Activated CD4-positive, alpha-beta memory T cell treated with anti-CD3 and anti-CD28 coated beads, Interleukin-2, amount 10 ng/mL, durations not matched to agents 7 days and 5 days (primary cell): ENCODE measurements at places on chromosomes 1 and 21.

- no peak overlapping the region for H3K27ac ChIP-seq
- no peaks in the 10 kb centered on the region for H3K27me3 ChIP-seq
- H3K4me3 ChIP-seq: no peak overlapping the region
- no peaks in the 10 kb centered on the region for H3K4me1 ChIP-seq
- no peak for DNase-seq
These were observed 43.0 kb upstream of the RAP1A start for GRCh38 chr1:111576547-111576946.

- DNase-seq: no peak
- H3K4me1 ChIP-seq: no peaks in the 10 kb centered on the region
- H3K36me3 ChIP-seq: no peaks in the 10 kb centered on the region
- peaks cover 5% of the 10 kb centered on the region for H3K27me3 ChIP-seq
These were observed 2.7 kb downstream of the LCE1F start for GRCh38 chr1:152777510-152778137.

DNA sequence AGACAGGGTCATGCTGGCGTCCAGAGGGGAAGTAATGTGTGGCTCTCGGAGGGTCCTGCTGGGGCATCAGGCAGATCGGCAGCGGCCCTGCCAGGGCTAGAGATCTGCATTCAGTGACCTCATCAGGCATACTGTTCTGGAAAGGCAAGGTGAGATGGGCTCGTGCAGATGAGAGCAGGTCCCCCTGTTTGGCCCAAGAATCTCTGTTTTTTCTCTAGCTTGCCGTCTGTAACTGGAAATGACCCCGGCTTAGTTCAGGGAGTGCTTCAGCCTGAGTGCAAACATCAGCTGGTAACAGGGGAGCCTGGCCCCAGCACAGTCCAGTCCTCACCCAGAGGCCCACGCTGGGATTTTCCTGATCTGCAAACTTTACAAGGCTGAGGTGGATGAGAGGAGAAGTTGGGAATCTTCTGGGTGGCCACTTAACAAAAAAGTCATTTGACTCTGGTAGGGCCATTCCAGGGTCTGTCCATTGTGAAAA lies 2.1 kb downstream of the FAM163A start:
- H3K4me3 ChIP-seq: no peak overlapping the region
- H3K27me3 ChIP-seq: peaks cover 68% of the 10 kb centered on the region
- H3K27ac ChIP-seq: no peak overlapping the region
- peaks cover 7% of the 10 kb centered on the region for H3K4me1 ChIP-seq
- H3K36me3 ChIP-seq: no peaks in the 10 kb centered on the region

DNA sequence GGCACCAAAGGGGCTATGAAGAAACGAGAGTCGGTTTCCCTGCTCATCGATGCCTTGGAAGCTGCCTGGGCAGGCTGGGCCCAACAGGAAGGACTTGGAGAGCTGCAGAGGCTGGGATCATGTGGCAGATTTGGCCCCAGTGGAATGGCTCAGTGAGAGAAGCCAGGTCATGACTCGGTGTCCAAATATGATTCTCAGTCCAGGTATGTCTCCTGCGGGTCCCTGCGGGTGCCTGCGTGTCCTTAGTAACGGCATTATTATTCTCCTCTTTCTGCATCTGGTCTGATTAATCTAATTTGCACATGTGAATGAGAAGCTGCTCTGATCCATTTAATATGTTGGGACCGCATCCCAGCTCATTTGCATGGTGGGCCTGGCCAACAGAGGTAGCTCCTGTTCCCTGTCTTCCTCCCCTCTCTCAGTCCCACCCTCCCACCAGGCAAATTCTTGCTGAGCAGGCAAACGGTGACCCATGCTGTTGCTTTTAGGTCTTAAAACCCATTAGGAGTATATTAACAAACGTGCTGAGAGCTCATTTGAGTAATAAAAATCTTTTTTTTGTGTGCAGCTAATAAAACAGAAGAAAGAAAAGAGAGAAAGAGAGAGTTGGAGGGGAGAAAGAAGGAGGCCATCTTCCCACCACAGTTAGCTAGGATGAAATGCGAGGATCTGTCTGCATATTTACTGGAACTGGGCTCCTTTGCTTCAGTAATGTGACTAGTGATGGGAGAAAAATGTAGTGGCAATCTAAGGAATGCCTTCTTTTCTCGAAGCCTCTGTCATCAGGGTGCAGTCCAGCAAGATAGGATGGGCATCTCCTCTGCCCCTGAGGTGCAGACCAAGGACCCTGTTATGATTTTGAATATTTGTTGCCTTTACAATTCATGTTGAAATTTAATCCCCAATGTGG lies 133.5 kb downstream of the HMGB4 start:
- peaks cover 4% of the 10 kb centered on the region for H3K27me3 ChIP-seq
- DNase-seq: no peak
- no peak overlapping the region for H3K4me3 ChIP-seq
- no peak overlapping the region for H3K27ac ChIP-seq
- no peaks in the 10 kb centered on the region for H3K36me3 ChIP-seq

- no peak overlapping the region for H3K4me3 ChIP-seq
- H3K27me3 ChIP-seq: peaks cover 13% of the 10 kb centered on the region
- H3K4me1 ChIP-seq: peaks cover 11% of the 10 kb centered on the region
- no peak overlapping the region for H3K27ac ChIP-seq
These were observed 150.5 kb downstream of the LRIG2 start for GRCh38 chr1:113223546-113223945.

DNA sequence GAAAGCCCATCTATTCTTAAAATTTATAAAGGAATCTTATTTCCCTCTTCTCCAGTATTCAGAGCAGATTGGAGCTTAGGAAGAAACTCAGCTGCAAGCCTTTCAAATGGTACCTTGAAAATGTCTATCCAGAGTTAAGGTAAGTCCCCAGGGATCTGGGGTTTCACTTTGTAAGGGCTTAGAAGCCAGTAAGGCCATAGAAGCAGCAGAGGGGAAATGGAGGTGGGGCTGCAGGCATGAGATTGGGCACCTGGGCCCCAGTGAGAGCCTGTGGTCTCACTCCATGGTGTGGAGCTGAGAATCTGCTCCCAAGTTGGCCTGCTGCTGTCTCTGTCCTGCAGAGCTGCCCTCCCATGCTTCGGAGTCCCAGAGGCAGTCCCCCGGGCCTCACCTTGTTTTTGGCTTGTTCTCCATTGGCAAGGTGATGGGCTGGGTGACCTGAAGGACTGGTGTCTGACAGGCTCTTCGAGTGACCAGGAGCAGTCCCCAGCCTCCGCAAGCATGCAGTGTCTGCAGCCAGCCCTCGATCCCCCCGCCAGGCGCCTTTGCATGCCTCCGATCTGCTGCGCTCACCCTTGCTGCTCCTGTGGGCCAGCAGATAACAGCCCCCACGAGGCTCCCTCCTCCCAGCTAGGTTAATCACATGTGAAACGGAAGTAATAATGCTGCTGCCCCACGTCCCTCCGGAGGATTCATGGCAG lies 163.1 kb downstream of the PGBD5 start:
- no peaks in the 10 kb centered on the region for H3K4me1 ChIP-seq
- no peak overlapping the region for H3K4me3 ChIP-seq
- no peak for DNase-seq
- H3K27me3 ChIP-seq: no peaks in the 10 kb centered on the region
- H3K27ac ChIP-seq: no peak overlapping the region

- no peak overlapping the region for H3K4me3 ChIP-seq
- no peak overlapping the region for H3K27ac ChIP-seq
- H3K36me3 ChIP-seq: peaks cover 23% of the 10 kb centered on the region
- DNase-seq: no peak
- H3K27me3 ChIP-seq: no peaks in the 10 kb centered on the region
These were observed 52.6 kb downstream of the RUNX1 start for GRCh38 chr21:34996304-34997101.

- peaks cover 45% of the 10 kb centered on the region for H3K36me3 ChIP-seq
- H3K4me3 ChIP-seq: no peak overlapping the region
- DNase-seq: no peak
These were observed 13.8 kb upstream of the PTTG1IP start for GRCh38 chr21:44887126-44887806.

GRCh38 chr1:36304521-36304920 lies 1.6 kb upstream of the SH3D21 start:
- H3K36me3 ChIP-seq: peaks cover 63% of the 10 kb centered on the region
- peaks cover 46% of the 10 kb centered on the region for H3K4me1 ChIP-seq
- peak; percentile 9 for DNase-seq
- no peaks in the 10 kb centered on the region for H3K27me3 ChIP-seq

GRCh38 chr1:57578099-57578498 lies 154.2 kb upstream of the DAB1 start:
- no peak for DNase-seq
- no peaks in the 10 kb centered on the region for H3K4me1 ChIP-seq
- no peak overlapping the region for H3K27ac ChIP-seq
- no peak overlapping the region for H3K4me3 ChIP-seq
- no peaks in the 10 kb centered on the region for H3K36me3 ChIP-seq

GRCh38 chr1:39573736-39574624 lies 2.6 kb downstream of the PABPC4 start:
- peaks cover 57% of the 10 kb centered on the region for H3K36me3 ChIP-seq
- H3K27ac ChIP-seq: peak overlapping the region; percentile 53
- H3K27me3 ChIP-seq: no peaks in the 10 kb centered on the region

DNA sequence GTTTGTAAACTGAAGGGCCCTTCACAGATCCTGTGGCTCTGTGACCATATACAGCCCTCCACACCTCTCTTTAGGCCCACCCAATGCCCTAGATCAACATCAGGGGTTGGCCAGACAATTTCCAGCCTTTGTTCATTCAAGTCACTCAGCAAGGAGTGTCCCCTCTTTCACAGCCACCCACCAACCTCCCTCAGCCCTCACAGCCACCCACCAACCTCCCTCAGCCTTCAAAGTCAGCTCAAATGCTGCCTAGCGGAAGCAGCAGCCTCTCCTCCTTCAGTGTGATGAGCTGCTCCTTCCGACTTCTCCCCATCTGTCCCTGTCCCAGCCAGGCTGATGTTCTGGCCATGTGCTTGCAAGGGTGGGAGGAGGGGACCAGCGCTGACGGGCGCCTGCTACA lies 71.4 kb downstream of the DMRTB1 start:
- no peak for DNase-seq
- no peak overlapping the region for H3K27ac ChIP-seq
- peaks cover 6% of the 10 kb centered on the region for H3K27me3 ChIP-seq
- H3K4me1 ChIP-seq: no peaks in the 10 kb centered on the region
- H3K4me3 ChIP-seq: no peak overlapping the region

DNA sequence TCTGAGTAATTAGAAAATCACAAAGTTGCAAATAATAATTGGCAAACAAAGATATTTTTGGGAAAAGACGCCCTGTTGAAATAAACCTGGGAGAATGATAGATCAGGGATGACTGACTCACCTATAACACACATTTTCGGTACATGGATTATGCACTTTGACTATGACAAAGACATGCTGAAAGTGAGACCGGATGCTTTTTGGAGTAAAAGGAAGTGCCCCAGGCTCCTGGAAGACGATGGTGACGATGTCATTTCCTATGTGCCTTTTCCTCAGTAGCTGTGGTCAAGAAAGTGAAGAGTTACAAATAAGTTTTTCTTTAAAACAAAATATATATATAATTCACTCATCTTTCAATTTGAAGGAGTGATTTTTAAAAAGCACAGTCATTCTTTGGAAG lies 158.7 kb downstream of the SIPA1L2 start:
- H3K36me3 ChIP-seq: no peaks in the 10 kb centered on the region
- no peak overlapping the region for H3K27ac ChIP-seq
- DNase-seq: no peak
- H3K4me3 ChIP-seq: no peak overlapping the region

GRCh38 chr21:25313829-25314228 lies 293.5 kb downstream of the MRPL39 start:
- H3K36me3 ChIP-seq: no peaks in the 10 kb centered on the region
- no peak for DNase-seq
- H3K27me3 ChIP-seq: no peaks in the 10 kb centered on the region
- H3K4me1 ChIP-seq: no peaks in the 10 kb centered on the region
- no peak overlapping the region for H3K4me3 ChIP-seq

DNA sequence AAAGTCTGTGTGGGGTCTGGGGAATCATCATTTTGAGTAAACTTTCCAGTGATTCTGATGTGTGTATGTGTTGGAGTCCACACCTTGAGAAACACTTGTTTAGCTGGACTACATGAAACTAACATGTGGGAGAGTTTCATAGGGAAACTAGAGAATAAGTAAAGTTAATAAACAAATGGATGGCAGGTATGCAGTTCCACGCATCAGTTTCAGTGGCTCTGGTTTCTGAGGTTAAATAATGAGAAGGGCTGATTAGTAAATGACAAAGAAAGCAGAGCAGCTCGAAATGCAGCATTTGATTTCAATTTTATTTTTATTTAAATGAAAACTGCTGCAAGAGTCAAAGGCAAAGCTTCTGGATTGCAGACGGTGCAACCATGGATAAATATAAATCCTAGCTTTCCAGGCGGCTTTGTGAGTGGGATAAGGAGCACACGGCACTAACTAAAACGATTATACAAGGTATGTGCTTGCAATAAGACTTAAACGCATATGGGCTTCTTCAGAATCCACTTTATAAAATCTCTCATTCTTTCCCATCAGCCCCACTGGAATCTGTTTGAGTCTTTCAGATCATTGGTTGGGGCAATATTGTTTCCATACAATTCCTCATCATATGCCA lies 310.7 kb downstream of the PLPP3 start:
- no peak for DNase-seq
- H3K36me3 ChIP-seq: no peaks in the 10 kb centered on the region
- no peak overlapping the region for H3K27ac ChIP-seq
- no peaks in the 10 kb centered on the region for H3K4me1 ChIP-seq

- peaks cover 18% of the 10 kb centered on the region for H3K4me1 ChIP-seq
- H3K4me3 ChIP-seq: no peak overlapping the region
- H3K27ac ChIP-seq: no peak overlapping the region
- H3K36me3 ChIP-seq: no peaks in the 10 kb centered on the region
- no peak for DNase-seq
These were observed 194.2 kb upstream of the JUN start for GRCh38 chr1:58978096-58978495.

- H3K27me3 ChIP-seq: no peaks in the 10 kb centered on the region
- DNase-seq: no peak
- H3K4me1 ChIP-seq: peaks cover 28% of the 10 kb centered on the region
- H3K36me3 ChIP-seq: no peaks in the 10 kb centered on the region
- no peak overlapping the region for H3K27ac ChIP-seq
These were observed 131.8 kb upstream of the SGIP1 start for GRCh38 chr1:66402194-66402593.

DNA sequence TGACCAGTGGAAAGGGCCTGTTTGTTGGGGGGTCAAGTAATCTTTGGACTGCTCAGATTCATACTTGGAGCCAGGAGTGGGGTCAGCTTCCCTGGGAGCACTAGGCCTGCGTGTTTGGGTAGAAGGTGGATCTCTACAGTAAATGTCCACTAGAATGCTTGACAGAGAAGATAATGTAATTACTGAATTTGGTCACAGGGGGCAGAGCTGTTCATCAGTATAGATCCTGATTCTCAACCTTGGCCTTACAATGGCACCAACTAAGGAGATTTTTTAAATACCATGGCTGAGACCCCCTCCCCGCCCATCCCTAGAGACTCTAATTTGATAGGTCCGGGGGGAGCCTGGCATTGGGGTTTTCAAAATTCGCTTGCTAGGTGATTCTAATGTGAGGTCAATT lies 217.5 kb upstream of the PLXNA2 start:
- DNase-seq: no peak
- no peaks in the 10 kb centered on the region for H3K36me3 ChIP-seq
- no peaks in the 10 kb centered on the region for H3K4me1 ChIP-seq
- no peak overlapping the region for H3K27ac ChIP-seq
- H3K4me3 ChIP-seq: no peak overlapping the region
- no peaks in the 10 kb centered on the region for H3K27me3 ChIP-seq

- no peak for DNase-seq
- peaks cover 25% of the 10 kb centered on the region for H3K27me3 ChIP-seq
- no peak overlapping the region for H3K27ac ChIP-seq
These were observed 52.5 kb upstream of the ZNF648 start for GRCh38 chr1:182113879-182114626.

- no peak overlapping the region for H3K27ac ChIP-seq
- H3K27me3 ChIP-seq: no peaks in the 10 kb centered on the region
- H3K36me3 ChIP-seq: peaks cover 8% of the 10 kb centered on the region
- H3K4me1 ChIP-seq: no peaks in the 10 kb centered on the region
- DNase-seq: no peak
These were observed 6.1 kb downstream of the FABP3 start for GRCh38 chr1:31366796-31367195.
